ENCODE measurements at places on chromosomes 12 and 14.

- no peak for DNase-seq
These were observed 99.1 kb upstream of the NAP1L1 start for GRCh38 chr12:76183459-76184186.

- DNase-seq, result no peak
These were observed 4.6 kb downstream of the FAM177A1 start for GRCh38 chr14:35050652-35051051.

- DNase-seq, result no peak
These were observed 117.3 kb downstream of the ERC1 start for GRCh38 chr12:1108276-1108675.

- DNase-seq, result no peak
These were observed 51.6 kb upstream of the SRP54 start for GRCh38 chr14:34931206-34931605.

DNA sequence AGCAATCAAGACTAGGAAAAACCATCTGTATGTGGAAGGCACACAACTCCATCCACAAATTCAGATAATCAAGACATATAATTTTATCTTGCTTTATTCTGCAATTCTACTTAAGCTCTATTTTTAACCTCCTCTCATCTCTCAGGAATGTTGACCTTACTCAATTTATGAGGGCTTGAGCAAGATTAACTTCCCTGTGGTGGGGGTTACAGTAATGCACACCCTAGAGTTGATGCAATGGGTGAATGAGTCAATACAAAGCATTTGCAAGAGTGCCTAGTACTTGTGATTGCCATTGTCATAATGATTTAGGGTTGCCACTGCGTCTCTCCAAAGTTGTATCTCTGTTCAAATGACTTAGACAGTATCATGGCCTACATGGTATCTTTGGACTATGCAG is 1598.4 kb upstream of the TMEM132C start:
- DNase-seq, result no peak

Data from anterior cingulate cortex (tissue), 58 donors.